ENCODE measurements at places on chromosomes 7 and 10.

DNA sequence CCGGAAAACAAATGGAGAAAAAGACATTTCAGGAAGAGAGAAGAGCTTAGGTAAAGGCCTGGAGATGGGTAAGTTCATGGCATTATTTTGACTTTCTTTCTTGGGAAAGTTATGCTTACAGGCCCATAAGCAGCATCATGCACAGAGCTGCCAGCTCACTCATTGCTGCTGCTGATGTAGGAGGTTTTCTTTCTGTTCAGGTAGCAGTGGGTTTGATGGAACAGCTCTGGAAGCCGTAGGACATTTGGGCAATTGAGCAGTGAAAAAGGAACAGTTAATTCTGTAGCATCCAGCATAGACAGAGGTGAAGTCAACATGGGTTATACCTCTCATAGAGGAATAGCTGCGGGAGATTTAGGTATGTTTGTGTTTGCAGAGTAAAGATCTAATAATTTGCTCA, 3.3 kb downstream of the CHN2 start:
- no peak for DNase-seq

GRCh38 chr10:51092402-51092801, 18.1 kb downstream of the PRKG1 start:
- no peak for DNase-seq

DNA sequence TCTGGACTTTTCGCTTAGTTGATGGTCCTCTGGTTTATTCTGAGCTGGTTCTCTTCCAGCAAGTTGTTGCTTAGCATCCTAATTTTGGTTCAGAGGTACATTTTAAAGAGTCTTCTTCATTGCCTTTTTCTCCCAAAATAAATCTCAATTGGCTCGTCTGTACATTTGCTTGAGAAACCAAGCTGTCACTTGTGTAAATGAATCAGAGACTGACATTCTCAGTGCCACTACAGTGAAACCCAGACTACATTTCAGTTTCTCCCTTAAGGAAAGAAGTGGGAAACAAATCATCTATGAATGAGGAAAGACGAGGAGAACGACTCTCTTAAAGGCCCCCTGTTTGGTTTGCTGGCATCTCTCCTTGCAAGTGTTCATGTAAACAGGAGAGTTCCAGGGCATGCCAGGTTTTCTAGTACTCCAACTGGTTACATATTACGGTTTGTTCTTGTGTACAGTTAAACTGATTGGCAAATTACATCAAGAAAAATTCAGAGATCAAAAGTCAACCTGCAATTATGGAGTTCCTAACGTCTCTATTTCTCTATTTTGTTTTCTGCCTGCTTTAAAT, 654.6 kb downstream of the SH2D4B start:
- DNase-seq = no peak

DNA sequence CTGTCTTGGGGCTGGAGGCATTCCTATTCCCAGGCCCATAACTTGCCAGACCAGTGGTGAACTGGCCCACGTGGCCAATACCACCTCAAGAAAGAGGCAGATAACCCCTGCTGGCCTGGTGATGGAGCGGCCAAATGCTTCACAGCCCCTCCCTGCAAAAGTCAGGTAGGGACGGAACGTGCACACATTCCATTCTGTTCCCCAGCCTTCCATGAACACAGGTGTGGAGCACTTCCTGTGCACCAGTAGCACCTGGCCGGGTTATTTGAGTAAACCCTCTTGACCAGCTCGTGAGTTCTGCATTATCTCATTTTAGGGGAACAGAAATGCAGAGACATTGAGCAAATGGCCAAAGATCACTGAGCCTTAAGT, 134.4 kb downstream of the SH3PXD2A start:
- no peak for DNase-seq

- DNase-seq = no peak
Observed at GRCh38 chr10:31549896-31550295, 230.9 kb downstream of the ZEB1 start.

- DNase-seq = no peak
Observed at GRCh38 chr7:32765185-32765584, 126.4 kb downstream of the KBTBD2 start.

GRCh38 chr10:126218174-126218573, 170.1 kb downstream of the ADAM12 start:
- DNase-seq = no peak

DNA sequence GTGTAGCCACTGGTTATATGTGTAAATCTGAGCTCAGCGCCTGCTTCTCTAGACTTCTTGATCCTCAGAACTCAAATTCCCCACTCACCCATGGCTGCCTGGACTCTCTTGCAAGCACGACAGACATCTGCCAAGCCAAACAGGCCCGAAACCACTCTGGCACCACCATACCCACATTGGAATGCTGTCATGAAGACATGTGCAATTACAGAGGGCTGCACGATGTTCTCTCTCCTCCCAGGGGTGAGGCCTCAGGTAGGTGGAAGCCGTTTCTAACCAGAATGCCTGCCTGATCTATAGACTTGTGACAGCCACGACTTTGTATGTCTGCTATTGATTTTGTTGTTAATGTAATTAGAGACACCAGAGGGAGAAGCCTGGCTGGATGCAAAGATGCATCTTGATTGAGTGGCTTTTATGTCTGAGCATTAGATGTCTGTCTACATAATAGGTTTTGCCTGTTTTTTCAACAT, 4.0 kb downstream of the BAMBI start:
- no peak for DNase-seq

DNA sequence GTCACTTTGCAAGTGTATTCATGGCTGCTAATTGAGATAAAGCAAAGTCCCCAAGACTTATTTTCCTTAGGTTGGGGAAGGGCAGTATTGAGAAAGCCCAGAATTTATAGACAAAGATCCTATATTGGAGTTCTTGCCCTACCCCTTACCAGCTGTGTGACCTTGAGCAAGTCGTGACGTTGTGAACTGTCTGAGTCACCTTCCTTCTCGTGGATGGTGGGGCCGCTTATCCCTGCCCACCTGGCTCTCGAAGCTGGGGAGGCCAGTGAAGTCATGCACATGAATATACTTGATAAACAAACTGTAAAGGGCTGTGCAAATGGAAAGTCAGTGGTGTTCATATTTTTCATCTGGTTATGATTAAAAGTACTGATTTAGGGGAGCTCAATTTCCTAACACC, 127.4 kb downstream of the TACC2 start:
- DNase-seq = no peak

GRCh38 chr7:158047391-158048059, 540.1 kb downstream of the PTPRN2 start:
- no peak for DNase-seq

- DNase-seq = no peak
Observed at GRCh38 chr10:23968301-23968700, 240.6 kb upstream of the KIAA1217 start.

GRCh38 chr10:29482591-29483431, 152.0 kb downstream of the SVIL start:
- no peak for DNase-seq

GRCh38 chr7:37709631-37710509, 26.3 kb downstream of the GPR141 start:
- no peak for DNase-seq
